ENCODE measurements at places on chromosomes 4 and X.

DNA sequence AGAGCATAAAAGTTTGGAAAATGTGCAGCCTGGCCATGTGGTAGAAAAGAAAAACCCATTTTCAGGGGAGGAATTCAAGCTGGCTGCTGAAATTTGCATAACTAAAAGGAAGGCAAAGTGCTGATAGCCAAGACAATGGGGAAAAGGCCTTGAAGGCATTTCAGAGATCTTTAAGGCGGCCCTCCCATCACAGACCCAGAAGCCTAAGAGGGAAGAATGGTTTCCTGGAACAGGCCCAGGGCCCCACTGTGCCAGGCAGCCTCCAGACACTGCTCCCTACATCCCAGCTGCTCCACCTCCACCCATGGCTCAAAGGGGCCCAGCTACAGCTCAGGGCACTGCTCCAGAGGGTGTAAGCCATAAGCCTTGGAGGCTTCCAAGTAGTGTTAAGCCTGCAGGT lies 158.0 kb upstream of the PRDX4 start:
- DNase-seq, result no peak

DNA sequence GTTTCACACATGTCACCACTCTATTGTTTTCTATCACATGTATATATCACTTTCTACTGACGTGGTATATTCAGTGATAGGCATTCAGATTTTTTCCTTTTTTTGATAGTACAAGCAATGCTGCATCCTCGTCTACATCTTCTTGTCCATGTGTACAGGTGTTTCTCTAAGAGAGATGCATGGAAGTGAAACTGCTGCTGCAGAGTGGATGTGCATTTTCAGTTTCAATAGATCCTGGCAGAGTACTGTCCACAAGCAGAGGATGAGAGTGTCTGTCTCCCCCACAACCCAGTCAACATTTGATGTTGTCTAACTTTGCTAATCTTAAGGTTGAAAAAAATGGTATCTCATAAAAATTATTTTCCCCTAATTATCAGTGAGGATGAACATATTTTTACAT lies 194.0 kb upstream of the CASK start:
- no peak for DNase-seq

GRCh38 chr4:37595875-37596680 lies 90.1 kb downstream of the RELL1 start:
- no peak for DNase-seq

- DNase-seq, result no peak
Observed at GRCh38 chr4:154455111-154455510, 36.5 kb downstream of the DCHS2 start.

DNA sequence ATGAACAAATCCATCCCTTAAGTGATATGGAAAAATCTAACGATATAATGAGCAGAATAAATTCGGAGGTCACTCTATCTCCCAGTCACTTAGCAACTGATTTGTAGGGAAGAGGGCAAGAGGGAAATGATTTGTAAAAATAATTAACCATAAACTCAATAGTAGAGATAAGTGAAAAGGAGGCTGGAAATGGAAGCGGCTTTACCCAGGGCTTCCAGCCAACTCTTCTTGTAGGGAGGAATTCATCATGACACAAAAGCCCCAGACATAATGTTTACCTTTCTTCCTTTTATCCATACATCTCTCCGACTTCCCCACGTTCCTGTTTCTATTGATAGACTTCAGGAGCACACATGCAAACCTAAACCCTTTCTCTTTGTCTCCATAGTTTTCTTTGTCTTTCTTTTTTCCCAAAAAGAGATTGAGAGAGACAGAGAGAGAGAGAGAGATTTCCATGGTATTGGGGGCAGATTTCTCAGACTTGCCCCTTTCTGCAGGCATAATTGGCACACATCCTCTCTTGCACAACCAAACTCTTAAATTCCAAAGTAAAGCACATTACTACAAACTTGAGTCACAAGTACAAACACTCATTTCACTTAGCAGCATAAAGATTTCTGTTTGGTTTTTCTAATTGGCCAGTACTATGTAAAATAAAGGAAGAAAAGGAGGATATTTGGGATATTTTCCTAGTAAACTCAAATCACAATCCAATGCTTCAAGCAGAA lies 140.9 kb downstream of the MAPK10 start:
- no peak for DNase-seq

GRCh38 chr4:74933562-74934015 lies 673 bp downstream of the PARM1 start:
- DNase-seq, result no peak

DNA sequence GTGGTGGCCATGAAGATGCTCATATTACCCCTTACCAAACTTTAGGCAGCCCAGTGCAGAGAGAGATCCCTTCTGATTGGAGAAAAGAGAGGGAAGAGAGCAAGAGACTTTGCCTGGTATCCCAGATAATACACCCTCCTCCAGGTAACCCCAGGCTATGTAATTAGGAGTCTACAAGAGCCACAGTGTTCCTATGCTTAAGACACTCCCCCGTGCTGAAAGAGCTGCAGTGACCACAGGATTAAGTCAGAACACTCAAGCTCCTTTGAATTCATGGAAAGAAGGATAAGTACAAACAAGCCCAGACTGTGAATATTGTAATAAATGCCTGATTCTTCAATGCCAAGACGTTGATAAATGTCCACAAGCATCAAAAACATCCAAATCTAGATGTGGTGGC lies 41.4 kb downstream of the PABPC4L start:
- no peak for DNase-seq

DNA sequence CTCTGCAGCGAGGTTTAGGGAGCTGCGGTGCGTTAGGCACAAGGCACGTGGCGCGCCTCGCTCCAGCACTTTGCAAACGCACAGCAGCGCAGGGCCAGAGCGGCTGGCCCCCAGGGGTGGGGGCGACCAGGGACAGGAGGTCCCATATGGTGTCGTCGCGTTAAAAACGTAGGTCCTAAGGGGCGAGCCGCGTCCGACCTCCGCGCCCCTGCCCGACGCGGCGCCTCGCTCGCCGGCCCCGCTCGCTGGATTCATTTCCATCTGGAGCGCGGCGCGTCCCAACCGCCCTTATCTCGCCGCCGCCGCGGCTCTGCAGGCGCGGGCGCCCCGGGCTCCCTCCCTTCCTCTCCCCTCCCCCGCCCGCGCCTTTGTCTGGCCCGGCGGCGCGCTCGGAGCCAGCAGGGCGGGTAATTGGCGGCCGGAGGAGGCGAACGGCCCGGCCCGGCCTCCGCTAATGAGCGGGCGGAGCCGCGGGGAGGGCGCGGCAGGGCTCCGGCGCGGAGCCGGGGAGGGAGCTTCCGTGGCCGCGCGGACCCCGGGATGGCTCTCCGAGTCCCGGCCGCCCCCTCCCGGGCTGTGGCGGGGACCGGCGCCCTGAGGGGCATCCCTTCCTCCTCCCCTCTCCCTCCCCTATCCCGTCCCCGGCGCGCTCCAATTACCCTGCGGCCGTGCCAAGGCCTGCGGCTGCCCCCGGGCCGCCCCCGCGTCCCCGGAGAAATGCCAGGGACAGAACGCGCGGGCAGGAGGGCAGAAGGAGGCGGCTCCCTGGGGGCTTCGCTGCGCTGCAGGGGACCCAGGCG lies 409.0 kb downstream of the BCOR start:
- no peak for DNase-seq

DNA sequence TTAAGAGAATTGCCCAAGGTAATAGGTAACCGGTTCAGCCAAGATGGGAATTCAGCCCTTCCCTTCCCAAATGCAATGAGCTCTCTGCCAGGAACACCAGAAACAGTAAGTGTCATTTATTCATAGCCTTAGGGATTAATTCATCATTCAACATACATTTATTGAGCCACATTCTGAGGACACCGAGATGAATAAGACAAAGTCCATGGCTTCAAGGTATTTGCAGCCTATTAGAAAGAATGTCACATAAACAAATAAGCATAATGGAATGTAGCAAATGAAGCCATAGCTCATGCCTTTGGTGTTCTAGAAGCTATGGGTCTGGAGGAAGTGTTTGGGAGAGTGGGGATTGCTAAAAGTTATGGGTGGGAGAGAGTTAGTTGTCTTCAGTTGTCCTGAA lies 6.3 kb upstream of the TAB3 start:
- no peak for DNase-seq

GRCh38 chrX:14359316-14359715 lies 170.0 kb upstream of the GLRA2 start:
- DNase-seq, result no peak

DNA sequence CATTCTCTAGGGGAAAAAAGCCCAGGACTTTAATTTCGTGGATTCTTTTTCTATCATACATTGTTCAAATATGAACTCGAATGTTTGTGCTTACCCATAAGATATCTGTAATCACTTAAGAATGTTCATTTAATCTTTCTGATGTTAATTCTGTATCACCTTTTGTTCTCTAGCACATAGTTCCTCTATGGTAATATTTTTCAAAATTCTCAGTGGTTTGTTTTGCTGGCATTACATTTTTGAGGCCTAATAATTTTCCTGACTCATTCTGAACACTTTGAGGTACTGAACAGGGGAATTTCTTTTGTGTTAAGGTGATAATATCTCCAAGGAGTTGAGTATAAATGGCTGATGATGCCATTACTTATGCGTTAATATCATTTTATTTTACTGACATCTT lies 490.7 kb upstream of the PITX2 start:
- DNase-seq, result no peak

- DNase-seq, result no peak
Observed at GRCh38 chr4:24659241-24659961, 75.0 kb upstream of the DHX15 start.

DNA sequence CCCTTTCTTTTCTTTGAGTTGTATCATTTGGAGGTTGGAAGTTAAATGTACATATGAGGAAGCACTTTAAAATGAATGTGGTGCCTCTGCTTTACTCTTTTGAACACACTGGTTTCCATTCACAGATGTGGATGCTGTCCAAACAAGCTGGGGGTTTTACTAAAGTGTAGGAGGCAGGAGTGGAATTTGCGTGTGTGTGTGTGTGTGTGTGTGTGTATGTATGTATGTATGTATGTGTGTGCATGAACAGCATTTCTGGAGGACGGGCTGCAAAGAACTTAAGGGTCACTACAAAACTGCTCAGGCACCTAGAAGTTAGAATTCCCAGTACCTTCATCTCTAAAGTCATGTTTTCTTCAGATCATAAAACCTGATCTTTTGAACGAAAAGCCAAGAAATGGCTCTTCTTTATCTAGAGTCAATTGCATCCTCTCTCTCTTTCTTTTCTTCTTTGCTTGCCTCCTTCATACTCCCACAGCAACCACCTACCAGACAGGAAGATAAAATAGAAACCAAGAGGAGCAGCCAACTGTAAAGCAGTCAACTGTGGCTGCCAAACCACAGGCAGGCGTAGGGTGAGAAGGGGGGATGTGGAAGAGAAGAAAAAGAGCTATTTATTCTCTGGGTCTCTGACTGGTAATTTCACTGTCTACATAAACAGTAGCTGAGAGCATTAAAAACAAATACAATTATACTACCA lies 177.0 kb upstream of the RASGEF1B start:
- no peak for DNase-seq

- no peak for DNase-seq
Observed at GRCh38 chr4:96974295-96974694, 1134.4 kb downstream of the PDHA2 start.

DNA sequence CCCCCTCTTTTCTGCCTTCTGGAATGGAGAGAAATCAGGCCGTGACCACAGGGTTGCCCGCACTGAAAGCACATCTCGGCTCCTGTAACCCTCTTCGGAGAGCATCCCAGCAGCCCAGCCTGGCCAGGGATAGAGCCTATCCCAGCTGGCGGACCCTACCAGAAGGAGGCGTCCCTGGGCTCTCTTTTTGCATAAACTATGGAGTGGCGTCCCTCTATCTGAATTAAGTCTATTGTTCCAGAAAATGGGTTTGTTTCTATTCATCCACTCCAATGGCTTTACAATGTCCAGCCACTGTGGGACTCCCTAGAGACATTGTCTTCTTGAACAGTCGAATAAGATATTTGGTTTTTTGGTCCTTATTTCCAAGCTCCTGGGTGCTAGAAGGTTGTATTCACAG lies 689 bp upstream of the NHSL2 start:
- no peak for DNase-seq

DNA sequence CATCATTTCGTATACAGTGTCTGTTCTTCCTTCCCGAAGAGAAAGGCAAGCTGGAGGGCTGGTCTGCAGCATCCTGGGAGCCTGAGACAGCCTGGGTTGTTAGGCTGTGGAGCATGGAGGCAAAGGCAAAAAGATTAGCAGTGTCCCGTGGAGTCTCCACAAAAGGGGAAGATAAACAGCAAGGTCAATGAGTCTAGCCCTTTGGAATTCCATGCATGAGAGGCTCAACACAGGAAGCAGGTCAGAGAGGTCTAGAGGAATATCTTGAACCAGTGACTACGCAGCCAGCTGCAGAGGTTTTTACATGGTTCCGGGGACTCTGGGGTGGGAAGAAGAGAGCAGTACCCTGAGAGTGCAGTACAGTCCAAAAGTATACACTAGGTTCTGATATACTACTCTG lies 12.2 kb upstream of the MCF2 start:
- DNase-seq, result no peak

DNA sequence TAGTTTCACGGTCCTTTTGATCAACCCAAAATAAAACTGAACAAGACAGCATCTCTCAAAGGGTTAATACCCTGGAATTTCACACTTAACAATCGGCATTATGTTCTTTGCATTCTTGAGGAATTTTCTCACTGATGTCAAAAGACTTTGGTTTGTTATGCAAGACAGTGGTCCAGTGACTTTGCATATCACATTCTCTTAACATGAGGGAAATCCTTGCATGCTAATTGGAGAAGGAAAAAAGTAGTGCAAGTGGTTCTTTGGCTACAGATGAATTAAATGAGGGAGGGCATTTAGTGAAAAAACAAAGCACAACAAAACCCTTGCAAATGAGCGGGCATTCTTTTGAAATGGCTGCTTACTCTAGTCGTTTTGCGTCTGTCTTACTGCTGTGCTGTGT lies 105.1 kb upstream of the LIMCH1 start:
- DNase-seq, result no peak

- DNase-seq, result no peak
Observed at GRCh38 chr4:125390727-125391126, 76.0 kb downstream of the FAT4 start.

GRCh38 chrX:149987613-149988012 lies 49.3 kb upstream of the EOLA2 start:
- no peak for DNase-seq

- no peak for DNase-seq
Observed at GRCh38 chr4:17646693-17647092, 32.3 kb downstream of the MED28 start.

DNA sequence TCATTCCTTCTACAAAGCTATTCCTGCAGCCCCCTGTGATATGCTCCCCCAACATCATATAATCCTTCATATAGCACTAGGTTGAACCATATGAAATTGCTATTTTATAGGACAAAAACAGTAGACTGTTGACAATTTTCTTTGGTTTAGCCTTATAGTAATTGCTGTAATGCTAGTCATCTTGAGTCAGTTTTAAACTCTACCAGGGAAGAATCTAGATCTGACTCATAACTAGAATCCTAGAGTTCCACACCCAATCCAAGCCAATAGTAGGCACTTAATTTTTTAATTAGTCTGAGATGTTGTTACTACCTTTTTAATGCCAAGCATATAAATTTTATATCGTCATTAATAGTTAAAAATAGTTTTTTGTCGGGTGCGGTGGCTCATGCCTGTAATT lies 136.8 kb downstream of the CHRNA9 start:
- no peak for DNase-seq

GRCh38 chr4:113641025-113641431 lies 120.5 kb downstream of the CAMK2D start:
- DNase-seq, result no peak

- peak; percentile 55 for DNase-seq
Observed at GRCh38 chr4:121951521-121952110, at the start of gene TRPC3. TSS of gene TRPC3 (minus strand) at chr4:121952060. CDS start at chr4:121951680, 380 bp downstream.

GRCh38 chr4:16120720-16121119 lies 36.9 kb upstream of the PROM1 start:
- no peak for DNase-seq

GRCh38 chrX:18034504-18034903 lies 173.4 kb upstream of the RAI2 start:
- no peak for DNase-seq

GRCh38 chr4:22703912-22704311 lies 11.2 kb downstream of the GBA3 start:
- DNase-seq, result no peak

Data from RWPE2 (cell line).